ENCODE measurements at places on chromosomes 2 and 18.

DNA sequence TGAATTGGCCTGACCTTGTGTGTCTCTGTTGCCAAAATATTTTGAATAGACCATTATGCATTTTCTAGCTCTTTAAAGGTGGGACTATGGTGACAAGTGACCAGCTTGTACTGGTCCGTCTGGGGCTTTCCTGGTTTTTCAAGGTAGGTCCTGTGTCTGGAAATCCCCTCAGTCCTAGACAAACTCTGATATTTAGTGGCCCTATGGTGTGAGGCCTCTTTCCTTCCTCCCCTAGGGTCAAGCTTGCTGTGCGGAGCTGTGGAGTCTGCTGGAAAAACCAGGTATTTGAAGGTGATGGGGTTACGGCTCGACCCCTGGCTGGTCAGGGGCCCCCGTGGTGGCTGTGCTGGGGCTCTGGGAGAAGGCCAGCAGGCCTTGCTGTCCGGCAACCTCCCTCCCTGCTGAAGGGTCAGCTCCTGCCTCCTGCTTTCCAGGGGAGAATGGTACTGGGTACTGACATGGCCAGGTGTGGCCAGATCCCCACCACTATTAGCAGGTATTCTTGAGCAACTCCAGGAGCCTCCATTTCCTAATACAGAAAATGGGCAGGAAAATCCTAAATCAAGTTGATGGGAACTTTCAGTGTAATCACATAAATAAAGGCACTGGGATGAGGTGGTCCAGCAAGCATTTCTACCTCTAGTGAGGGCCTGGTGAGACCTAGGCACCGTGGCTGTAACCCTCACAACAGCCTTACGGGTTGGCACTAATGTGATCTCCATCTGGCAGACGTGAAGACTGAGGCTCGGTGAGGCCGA, 86.2 kb upstream of the HS6ST1 start:
- DNase-seq, result no peak

DNA sequence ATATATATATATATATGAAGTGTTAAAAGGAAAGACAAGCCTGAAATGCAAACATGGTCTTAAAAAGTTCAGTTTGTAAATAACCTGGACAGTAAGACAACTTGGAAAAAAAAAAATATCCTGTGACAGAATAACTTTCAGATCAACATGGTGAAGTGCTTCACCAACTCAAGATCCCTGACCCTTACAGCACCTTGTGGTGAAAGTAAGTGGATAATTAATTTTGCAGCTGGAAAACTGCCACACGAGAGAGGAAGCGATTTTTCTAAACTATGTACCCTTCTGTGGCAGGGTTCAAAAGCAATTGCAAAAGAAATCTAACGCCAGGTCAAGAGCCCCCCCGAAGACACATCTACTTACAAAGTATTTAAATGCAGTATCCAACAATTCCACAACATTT, 95.8 kb downstream of the PAX3 start:
- no peak for DNase-seq

GRCh38 chr2:209431701-209432100, 7.9 kb downstream of the MAP2 start:
- DNase-seq, result no peak

- no peak for DNase-seq
These were observed 405.3 kb downstream of the STK39 start for GRCh38 chr2:167842047-167842446.

DNA sequence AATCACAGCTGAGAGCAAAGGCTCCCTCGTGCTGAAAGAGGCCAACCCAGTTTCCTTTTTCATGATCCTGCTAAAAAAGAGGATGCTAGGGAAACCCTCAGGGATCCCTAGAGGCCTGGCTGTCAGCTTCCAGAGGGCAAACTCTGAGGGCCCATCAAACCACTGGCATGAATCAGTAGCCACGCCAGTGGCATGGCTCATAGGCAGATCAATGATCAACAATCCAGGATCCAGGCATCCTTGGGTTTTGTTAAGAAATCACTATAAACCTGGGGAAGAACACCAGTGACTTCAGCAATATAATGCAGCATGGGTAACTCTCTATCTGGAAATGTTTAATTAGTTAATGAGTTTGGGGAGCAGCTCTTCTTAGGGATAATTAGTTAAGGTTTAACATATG, 286.5 kb downstream of the C1D start:
- no peak for DNase-seq

DNA sequence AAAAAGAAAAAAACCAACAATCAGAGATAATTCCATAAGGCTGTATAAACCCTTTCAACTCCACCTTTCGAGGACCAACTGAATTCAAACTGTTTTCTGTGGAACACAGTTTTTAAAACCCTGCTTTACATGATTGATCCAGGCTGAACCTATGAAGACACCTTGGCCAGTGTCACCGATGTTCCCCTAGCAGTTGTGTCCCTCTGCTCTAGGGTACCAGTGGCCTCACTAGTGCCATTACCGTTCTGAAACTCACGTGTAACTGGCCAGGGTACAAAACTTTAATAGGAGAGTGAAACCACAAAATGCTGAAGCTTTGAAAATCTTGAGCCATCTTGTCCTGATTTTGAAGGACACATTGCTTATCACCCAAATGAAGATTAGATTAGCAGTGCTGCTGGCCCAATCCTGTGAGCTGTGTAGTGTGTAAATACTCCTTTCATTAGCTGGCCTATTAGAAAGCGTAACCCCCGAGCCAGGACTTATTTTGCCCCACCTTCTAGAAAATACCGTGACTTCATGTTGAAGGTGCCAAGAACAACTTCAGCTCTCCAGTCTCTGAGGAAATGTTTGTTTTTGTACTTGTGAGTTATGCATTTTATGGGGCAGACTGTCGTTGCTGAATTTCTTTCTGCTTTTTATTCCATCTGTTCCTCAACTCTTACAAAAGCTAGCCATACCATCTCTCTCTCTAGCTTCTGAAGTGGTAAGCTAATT, 147.8 kb upstream of the MAP3K20 start:
- no peak for DNase-seq

DNA sequence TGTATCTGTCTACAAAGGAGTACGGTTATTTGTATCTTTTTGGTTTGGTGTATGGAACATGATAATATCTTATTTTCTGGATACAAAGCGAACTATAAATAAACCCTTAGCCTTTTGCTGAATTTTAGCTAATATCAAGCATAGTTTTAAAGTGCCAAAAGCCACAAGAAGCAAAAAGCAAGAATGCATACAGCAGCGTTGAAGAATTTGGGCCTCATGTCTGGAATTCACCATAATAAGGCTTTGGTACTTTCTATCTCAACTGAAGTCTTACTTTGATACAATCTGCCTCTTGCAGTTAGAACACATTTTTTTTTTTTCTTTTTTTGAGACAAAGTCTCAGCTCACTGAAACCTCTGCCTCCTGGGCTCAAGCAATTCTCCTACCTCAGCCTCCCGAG, 151.5 kb downstream of the ERBB4 start:
- no peak for DNase-seq

- no peak for DNase-seq
These were observed 13.8 kb upstream of the TTC27 start for GRCh38 chr2:32614084-32614483.

GRCh38 chr18:27785815-27786471, 391.0 kb downstream of the CDH2 start:
- DNase-seq, result no peak

- DNase-seq, result no peak
These were observed 41.9 kb downstream of the LRRFIP1 start for GRCh38 chr2:237669283-237669627.

GRCh38 chr2:31785876-31786275, 205.1 kb upstream of the SRD5A2 start:
- no peak for DNase-seq

DNA sequence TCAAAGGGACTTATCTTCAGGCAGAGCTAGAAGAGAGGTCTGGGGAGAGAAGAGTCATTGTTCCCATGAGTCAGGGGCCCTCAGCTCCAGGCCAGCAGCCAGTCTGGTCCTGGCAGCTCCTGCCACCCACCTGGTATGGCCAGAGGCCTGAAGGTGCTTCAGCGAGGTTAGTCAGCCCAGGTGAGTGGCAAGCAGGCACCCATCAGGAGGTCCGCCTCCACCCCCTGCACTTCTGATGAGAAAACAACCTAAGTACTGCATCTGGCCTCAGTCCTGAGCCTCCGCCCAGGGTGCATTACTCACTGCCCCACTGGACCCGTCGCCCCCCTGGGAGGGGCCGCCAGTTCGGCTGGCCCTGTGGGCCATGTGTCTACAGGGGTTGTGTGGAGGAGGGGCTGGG, 130.2 kb downstream of the INHBB start:
- no peak for DNase-seq

Measured in stimulated activated CD4-positive, alpha-beta T cell treated with anti-CD3 and anti-CD28 coated beads, Interleukin-1b, Interleukin-23, amount 100 ng/mL, for 1 hour (primary cell).